ENCODE measurements at places on chromosomes 16 and 17.

DNA sequence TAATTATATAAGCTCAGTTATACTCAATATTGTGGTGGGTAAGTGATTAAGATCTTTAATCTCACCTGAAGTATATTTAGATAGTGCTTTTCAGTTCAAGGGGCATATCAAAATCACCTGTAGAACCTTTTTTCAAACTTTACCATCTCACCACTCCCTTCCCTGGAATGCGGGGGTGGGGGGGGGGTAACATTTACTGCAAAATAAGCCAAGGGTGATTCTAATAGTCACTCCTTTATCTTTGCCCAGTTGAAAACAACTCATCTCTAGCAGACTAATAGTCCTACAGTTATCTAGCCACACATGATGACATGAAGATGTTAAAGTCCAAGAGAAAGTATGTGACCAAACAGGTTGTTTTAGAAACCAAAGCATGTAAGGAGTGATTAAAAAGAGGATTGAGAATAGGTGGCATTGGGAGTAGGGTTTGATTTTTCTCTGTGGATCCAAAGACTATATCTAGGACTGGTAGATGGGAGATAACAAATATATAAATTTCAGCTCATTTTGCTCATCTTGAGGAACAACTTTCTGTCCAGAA, 21.5 kb downstream of the LPCAT2 start:
- no peak for DNase-seq

DNA sequence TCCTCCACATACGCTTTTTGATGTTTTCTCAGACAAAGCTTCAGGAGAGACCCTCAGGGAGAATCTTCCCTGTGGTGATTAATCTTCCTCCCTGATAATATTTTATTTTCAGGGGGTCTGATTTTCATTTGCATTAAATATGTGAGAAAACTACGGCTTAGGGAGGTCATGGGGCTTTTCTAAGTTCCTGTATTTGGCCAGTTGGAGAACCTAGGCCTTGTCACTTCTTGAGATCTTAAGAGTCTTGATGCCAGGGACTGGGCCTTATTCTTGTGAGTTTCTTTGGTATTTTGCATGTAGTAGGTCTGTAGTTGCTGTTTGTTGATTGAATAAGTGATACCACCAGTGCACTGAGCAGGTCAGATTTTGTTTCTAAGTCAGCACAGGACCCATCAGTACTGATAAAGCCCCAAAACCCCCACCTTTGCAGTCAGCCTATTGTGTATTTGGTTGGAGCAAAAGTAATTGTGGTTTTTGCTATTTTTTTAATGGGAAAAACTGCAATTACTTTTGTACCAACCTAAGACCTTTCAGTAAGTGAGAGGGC, 130.1 kb downstream of the PRKCA start:
- no peak for DNase-seq

DNA sequence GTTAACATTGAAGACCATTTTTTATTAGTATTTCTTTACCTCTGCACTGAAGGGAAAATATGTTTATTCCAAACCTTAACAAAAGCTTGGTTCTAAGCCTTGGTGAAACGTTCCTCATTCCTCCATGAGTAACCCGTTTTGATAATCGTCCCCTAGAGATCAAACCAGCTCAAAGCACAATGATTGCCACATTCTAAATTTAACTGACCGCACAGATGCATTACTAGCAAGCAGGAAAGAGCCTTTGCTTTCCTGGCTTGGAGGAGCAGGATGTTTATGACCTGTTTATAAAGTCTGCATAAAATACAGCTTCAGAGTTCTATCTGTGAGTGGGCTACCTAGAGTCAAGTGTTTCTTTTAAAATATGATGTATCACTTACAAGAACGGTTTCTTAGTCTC, 193.8 kb downstream of the TMEM114 start:
- DNase-seq: no peak

DNA sequence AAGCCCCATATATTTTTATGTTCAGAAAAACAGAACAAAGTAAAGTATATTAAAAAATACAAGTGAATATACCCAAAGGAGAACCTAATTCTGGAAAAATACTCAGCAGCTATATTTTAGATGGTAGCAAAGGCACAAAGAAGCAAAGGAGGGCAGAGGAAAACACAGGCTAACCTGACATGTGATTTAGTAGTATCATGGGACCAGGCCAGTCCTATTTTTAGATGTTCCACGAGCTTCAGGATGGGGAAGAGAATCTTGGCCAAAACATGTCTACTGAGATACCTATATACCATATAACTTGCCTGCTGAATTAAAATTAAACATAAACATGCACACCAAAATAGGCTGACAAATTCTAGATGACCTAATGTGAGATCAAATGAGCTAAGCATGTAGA, 32.9 kb downstream of the SMYD4 start:
- no peak for DNase-seq

- peak; percentile 39 for DNase-seq
Measured at GRCh38 chr16:1532081-1532760, 1.2 kb upstream of the TMEM204 start.

GRCh38 chr17:80802626-80803450, 188.8 kb upstream of the CHMP6 start:
- no peak for DNase-seq

DNA sequence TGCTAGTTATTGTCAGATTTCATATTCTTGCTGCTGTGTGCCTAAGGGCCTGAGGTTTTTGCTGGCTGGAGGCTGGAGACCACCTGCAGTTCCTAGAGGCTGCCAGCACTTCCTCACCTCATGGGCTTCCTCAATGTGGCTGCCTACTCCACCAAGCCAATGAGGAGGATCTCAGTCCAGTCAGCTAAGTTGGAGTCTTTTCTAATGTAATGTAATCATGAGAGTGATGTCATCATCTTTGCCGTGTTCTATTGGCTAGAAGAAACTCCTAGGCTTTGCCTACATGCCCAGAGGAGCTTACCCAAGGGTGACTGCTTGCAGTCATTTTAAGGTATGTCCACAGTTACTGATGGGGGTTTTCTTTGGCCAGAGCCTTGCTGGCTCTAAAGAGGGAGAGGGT, 53.0 kb downstream of the SOCS3 start:
- DNase-seq: no peak

- DNase-seq: no peak
Measured at GRCh38 chr17:34711646-34712045, 132.3 kb downstream of the TMEM132E start.

GRCh38 chr17:74466111-74466827, at the start of gene CD300A:
CD300A (plus strand) TSS chr17:74466634; CDS start chr17:74466704, 70 bp downstream.
- no peak for DNase-seq

GRCh38 chr16:66964049-66964448, 3.0 kb downstream of the CES3 start:
- DNase-seq: no peak

- no peak for DNase-seq
Measured at GRCh38 chr16:68408428-68408827, 39.9 kb downstream of the SMPD3 start.

DNA sequence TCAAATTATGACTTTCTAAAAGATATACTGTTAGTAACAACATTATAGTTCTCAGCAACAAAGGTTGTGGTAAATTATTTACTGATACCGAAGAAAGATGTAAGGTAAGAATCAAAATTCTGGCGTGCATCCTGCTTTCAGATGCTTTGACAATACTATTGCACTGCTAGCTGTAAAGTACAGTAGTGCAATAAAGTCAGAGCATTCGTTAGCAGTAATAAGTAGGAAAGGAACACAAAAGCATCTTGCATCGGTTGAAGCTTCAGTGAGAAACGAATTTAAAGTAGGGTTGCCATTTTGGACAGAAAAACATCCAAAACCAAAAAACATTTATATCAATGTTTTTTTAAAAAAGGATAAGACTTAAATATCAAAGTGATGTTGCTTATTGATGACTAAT, 4.0 kb downstream of the SKA2 start:
- no peak for DNase-seq

- no peak for DNase-seq
Measured at GRCh38 chr17:48738424-48738802, 9.9 kb upstream of the HOXB13 start.

DNA sequence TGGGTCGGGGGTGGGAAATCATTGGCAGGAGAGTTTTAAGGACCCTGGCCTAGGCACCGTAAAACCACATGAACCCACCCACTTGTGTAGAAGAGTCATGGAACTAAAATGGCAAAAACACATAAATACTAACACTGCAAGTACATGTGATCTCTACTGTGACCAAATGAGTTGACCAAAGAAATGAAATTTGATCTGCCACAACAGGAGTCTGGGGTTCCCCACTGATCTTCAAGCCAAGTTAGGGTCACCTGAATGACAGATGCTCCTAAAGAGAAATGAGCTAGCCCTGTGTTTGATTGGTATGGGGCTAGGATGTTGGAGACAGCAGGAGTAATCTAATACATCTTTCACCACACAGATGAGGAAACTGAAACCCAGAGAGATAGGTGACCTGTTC, 21.5 kb upstream of the SKAP1 start:
- DNase-seq: no peak

- no peak for DNase-seq
Measured at GRCh38 chr16:1656808-1657617, 21.1 kb upstream of the JPT2 start.

GRCh38 chr16:1141716-1142115, 11.2 kb upstream of the CACNA1H start:
- no peak for DNase-seq

- DNase-seq: no peak
Measured at GRCh38 chr17:50948711-50949110, 82.6 kb upstream of the TOB1 start.

GRCh38 chr16:27198451-27199234, 4.7 kb upstream of the KDM8 start:
- DNase-seq: no peak

- DNase-seq: no peak
Measured at GRCh38 chr16:85248342-85248741, 136.1 kb upstream of the CIBAR2 start.

- DNase-seq: no peak
Measured at GRCh38 chr16:77913738-77914253, 108.6 kb upstream of the CLEC3A start.

DNA sequence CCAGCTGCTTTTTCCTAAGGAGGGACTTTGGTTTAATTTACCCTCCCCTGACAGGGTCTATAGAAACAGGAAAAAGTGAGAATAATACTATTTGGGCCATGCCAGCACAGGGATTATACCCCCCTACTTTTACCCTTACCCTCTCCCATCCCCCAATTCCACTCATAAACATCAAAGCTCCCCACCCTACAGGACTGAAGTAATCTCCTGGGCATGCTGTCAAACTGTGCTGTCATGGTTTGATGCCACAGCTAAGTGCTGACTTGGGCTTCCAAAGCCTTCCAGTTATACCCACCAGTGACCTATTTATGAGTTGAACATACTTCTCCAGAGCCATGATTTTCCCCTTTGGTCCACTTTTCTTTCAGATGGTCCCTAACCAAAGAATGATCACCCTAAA, 12.8 kb downstream of the PHF12 start:
- DNase-seq: no peak

DNA sequence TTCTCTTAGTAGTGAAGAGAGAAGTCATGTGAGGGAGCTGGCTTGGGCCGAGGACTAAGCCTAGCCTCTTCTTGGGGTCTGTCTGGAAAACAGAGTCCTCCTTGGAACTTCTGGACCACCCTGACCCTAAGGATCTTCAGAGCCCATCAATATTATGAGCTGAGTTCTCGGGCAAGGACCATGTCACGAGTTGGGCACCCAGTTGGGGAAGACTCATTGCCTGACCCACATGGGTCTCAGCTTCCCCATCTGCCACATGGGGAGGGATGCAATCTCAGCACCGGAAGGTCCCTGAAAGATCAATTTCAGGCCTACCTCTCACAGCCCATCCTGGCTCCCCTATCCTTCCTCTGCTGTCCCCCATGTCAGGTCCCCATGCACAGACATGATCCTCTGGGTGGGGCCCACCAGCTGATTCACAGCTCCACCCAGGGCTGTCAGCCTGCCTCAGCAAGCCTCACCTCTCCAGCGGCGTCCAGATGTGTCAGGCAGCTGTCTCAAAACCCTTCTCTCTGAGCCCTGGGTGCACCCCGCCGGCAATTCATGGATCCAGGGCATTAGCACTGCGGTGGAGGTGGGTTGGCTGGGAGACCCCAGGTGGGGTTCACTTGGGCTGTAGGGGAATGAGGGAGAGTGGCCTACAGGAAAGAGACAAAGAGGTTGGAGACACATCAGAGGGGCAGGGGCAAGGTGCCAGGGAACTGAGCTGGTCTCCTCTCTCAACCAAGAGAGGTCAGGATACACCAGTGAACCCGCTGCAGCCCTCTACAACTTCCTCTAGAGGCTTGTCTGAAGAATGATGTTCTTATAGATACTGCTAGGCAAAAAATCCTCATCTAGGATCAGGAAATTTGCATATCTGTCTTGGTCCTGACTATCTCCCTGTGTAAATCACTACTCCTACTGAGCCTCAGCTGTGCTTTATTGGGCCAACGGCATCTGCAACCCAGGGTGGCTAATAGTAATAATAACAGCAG, 1.8 kb downstream of the NLRP1 start:
- no peak for DNase-seq

DNA sequence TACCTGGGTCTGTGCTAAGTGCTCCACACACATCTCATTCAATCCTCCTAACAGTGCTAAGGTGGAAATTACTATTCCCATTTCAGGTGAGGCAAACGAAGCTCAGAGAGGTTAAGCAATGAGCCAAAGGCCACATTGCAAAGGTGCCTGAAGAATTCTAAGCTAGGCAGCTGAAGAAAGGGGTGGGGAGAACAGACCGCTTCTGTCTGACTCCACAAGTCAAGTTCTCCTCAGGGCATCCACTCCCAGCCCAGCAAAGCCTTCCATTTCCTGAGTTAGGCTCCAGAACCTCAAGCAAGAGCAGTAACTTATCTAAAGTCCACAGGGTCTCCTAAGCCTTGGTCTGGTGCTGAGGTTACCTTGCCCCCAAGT, 27.0 kb upstream of the MRPS23 start:
- DNase-seq: no peak

- DNase-seq: no peak
Measured at GRCh38 chr16:49491106-49491670, 117.6 kb downstream of the C16orf78 start.

DNA sequence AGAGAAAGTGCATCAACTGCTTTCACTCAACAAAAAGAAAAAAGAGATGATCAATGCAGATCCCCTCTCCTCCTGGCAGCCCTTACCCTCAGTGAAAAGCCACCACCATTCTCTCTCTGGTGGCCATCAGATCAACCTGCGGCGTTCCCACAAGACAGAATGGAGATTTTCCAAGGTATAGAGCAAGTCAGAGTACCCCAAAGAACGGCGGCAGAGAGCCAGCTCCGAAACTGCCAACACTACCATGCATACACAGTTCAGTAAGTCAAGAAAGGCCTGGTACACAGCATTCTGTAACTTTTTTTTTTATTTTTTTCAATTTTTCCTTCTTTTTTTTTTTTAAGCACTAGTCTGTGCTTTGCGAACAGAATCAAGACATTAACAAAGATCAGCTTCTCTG, 30.6 kb downstream of the STH start:
- DNase-seq: no peak

DNA sequence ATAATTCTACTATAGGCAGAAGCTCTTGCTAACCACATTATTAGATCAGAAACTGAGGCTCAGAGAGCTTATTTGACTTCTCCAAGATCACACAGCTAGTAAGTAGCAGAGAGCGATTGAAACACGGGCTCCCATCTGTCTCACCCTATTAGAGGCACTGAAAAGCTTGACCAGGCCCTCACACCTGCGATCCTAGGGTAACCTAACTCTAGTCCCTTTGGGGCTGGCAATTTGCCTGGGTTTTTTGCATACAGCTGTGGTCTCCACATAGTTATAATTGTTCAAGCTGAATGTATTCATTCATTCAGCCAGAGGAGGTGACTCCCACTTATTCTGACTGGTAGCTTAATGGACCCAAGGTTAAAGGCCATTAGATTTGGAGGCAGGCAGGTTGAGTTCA, 121.2 kb downstream of the ANKFN1 start:
- no peak for DNase-seq

Measured in CD8-positive, alpha-beta memory T cell (primary cell).